ENCODE measurements at places on chromosomes 12 and 14. TPM values are rescaled to one million over a fixed set of nuclear protein-coding genes. Genes with fewer than 3 reads are reported as not detected.

GRCh38 chr12:16294376-16294956 lies 17.0 kb upstream of the SLC15A5 start:
- DNase-seq: no peak

DNA sequence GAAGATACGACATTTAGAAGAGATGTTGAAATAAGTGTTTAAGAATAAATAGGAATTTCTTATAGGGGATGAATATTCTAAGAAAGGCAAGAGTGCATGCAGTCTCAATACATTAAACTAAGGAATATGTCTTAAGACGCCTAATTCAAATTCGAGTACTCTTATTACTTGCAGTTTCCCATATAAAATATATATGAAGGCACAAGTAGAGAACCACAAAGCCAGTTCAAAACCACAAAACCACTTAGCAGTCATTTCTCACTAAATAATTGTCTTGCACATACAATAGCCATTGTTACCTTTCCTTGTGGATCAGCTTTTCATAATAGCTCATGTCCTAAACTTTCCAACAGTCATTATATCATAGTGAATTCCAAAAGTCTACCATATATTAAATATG lies 91.0 kb upstream of the MON2 start:
- DNase-seq: no peak

GRCh38 chr12:47811581-47812484 lies 7.9 kb downstream of the HDAC7 start:
- DNase-seq: no peak

The TEX22 gene
- 6.3 TPM for total RNA-seq

- DNase-seq: no peak
Measured at GRCh38 chr12:50103767-50104321, at the start of gene GPD1. GPD1 (plus strand) TSS chr12:50104008; CDS start chr12:50104051, 43 bp downstream.

The CRACR2A gene
- 40.3 TPM for total RNA-seq

DNA sequence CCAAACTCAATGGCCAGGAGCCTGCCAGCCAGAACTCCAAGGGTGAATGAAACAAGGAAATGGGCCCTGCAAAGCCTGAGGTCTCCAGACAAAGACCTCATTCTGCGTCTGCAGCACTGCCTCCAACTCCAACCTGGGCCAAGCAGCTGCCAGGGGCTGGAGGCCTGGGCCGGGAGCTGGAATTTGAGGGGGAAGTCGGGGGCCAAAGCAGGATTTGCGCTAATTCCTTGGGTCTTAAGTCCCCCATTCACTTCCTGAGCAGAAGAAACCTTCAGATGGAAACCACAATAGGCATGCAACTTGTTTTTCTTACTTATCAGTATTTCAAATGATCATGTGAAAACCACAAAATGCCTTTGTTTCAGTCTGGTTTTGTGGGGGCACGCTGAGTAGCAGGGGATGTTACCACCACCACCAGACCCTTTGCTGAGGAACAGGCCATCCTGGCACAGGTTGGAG lies 23.0 kb upstream of the TC2N start:
- DNase-seq: no peak
